CD4-positive, alpha-beta T cell treated with Interleukin-4 for 1 hour (primary cell): ENCODE measurements at places on chromosomes 7 and 10.
A peak's percentile ranks its signal among the peaks of the same experiment; 100 is the strongest.

GRCh38 chr10:117931078-117931477 lies 115.7 kb downstream of the RAB11FIP2 start:
- DNase-seq: no peak

DNA sequence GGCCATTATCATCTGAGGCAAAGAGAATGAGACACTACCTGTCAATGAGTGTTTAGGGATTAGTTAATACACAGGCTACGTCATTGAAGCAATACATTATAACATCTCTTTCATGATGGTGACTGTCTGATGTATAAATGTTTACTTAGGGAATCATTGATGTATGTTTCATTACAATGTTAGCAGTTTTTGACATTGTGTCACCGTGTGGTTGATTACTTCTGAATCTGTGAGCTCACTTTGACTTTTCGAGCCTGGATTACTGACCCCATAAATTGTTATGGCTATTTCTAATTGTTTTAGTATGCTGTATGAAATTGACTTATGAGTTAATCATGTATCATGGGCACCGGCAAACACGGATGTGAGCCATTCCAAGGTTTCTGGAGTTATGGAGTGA lies 494.0 kb downstream of the MAGI2 start:
- no peak for DNase-seq

DNA sequence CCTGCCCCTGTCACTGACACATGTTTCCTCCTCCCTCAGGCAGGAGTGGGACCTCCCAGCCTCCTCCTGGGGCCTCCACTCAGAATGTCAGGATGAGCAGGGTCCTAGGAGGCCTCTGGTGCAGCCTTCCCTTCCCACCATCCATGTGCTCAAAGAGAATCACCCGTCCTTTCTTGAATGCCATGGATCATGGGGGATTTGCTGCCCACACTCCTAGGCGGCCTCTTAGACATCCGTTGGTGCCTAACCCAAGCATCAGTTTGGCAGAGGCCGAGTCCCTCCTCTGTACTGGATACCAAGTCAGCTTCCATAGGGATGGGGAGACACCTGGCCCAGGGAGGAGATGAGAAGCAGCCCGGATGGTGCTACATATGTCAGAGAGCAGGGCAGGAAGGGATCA lies 7.0 kb downstream of the NOS3 start:
- no peak for DNase-seq

- no peak for DNase-seq
These were observed 67.7 kb downstream of the GPAM start for GRCh38 chr10:112115781-112116385.

GRCh38 chr7:26087321-26088091 lies 64.5 kb upstream of the NFE2L3 start:
- DNase-seq: no peak

DNA sequence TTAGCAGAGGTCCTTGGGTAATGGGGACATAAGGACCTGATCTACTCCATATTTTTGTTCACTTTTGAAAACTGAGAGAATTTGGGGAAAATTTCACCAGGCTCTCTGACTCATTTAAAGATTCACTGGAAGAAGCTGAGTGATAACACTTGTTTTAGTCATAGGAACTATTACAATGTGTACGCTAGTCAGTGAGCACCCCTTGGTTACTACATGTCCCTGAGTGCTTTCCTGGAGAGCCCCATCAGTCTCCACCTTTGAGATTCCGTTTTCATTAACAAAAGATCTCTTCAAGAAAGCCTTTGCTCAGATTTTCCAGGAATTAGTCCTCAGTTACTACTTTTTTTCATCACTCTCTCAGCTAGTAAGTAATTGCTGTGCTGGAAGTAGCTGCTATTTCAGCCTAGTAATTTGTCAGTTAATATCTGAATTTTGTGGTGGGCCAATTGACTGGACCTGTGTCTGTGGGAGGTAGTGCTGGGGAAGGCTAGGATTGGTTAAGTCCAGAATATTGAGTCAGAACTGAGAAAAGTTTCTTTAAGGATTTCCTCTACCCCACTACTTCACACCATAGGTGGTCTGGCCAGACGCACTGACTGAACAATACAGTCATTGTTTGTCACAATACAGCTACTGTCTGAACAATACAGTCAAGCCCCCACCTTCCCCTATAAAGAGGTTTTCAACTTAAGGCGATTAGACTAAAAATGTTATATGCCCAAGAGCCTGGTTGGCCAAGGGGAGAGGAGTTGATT lies 235.0 kb downstream of the CCDC7 start:
- no peak for DNase-seq

DNA sequence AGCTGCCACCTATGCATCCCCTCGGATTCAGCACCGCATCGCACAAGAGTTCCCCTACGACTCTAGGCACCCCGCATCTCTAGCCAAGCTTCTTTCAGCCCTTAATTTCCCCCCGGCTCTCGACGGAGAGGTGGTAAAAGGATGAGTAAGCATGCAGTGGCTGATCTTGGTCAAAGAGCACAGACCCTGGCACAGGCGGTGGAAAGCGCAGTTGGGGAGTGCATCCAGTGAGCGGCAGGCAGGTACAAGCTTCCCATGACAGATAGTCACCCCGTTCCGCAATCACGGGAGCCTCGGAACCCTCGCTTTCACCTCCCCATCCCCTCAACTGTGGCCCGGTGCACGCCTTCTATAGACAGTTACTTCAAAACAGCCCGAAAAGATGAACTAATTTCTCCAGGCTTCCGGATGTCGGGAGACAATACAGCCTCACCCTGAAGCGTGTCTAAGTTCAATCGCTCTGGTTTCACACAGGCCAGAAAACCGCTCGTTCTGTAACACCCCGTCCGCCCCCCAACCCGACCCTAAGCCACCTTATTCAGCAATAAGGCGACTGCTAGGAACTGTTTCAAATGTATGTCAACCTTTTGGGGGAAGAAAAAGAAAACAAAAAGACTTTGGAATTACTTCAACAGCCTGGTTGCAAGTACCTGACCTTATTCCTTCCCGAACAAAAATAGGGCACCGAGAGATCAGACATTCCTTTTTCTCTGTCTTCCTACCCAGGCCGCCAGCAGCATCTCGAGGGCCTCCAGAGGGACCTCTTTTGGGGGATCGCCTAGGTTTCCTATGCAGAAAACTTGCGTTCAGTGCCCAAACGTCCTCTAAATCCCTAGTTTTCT lies 1.4 kb downstream of the RHEB start:
- DNase-seq: peak; percentile 39

GRCh38 chr10:86164174-86164774 lies 202.3 kb downstream of the GRID1 start:
- no peak for DNase-seq

DNA sequence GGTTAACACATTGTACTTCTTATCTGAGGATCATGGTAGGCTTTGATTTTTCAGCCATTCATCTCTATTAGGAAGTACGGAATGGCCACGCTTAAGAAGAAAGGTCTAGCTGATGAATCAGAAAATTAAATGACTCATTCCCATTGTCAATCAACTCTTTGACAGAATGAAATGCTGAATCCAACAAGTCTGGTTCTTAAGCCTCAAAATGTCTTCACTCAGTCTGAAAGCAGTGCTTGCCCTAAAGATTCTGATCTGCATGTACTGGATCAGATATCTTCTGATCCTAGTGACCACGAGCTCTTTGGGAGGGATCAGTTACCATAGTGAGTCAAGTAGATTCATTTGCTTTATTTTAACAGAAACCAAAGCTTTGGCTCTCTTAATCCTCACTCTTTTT lies 5.7 kb upstream of the CELF2 start:
- no peak for DNase-seq

GRCh38 chr7:98559958-98560357 lies 57.1 kb upstream of the NPTX2 start:
- DNase-seq: no peak

DNA sequence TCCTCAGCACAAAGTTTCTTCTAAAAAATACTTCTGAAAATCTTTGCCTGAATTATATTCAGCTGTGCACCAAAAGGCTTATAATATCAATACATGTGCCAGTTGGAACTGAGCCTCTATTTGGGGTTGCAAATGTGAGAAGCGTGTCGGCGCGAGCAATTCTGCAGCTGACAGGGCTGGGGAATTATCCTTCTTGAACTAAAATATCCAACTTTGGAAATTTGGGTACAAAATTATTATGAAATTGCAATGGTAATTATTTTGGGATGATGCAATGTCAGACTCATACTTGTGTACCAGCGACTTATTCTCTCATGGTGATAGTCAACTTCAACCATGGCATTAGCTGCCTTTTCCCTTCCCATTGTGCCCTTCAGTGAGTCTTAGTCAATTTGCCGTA lies 507.0 kb upstream of the KLF6 start:
- no peak for DNase-seq

GRCh38 chr10:74995806-74996205 lies 115.7 kb upstream of the SAMD8 start:
- no peak for DNase-seq

DNA sequence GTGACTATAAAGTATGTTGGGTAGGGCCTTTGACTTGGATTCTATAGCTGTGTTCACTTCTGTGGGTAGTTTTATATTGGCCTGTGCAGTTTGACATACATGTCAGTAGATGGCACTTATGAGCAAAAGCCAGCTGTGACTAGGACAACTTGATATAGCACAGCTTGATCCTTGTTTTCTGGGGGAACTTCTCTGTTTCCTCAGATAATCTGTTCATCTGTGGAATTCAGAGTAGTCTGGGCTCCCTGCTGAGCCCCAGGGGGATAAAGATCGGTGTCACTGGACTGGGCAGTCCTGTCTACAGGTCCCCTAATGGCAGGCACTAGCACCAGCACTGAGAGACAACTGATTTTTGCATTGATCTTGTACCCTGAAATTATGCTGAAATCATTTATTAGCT lies 25.4 kb downstream of the CYP2C9 start:
- DNase-seq: no peak

DNA sequence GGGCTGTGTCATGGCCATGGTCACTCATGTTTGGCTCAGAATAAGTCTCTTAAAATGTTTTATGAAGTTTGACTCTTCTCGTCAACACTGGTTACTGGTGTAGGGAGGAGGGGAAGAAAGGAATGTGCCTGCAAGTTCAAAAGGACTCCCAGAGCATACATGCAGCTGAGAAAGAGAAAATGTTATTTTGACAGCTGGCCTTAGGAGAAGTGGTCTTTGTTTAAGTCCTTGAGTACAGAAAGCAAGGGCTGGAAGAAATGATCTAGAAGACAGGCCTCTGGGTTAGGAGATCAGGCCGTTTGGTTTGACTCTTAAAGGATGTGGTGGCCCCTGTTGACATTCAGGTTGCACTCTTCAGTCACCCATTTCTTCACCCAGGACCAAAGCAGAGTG lies 245.5 kb downstream of the REEP3 start:
- no peak for DNase-seq

DNA sequence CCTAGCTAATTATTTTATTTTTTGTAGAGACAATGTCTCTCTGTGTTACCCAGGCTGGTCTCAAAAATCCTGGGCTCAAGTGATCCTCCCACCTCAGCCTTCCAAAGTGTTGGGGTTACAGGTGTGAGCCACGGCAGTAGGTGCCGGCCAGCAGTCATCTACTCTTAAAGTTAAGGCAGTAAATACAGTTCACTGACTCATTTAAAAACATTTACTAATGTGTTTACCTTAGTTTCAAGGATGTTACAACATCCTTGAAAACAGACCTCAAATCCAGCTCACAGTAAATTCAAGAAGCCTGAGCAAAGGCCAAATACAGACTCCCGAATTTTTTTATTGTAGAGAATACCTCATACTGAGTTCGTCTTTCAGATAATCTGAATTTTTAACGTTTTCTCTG lies 29.6 kb upstream of the ABCB4 start:
- DNase-seq: no peak

DNA sequence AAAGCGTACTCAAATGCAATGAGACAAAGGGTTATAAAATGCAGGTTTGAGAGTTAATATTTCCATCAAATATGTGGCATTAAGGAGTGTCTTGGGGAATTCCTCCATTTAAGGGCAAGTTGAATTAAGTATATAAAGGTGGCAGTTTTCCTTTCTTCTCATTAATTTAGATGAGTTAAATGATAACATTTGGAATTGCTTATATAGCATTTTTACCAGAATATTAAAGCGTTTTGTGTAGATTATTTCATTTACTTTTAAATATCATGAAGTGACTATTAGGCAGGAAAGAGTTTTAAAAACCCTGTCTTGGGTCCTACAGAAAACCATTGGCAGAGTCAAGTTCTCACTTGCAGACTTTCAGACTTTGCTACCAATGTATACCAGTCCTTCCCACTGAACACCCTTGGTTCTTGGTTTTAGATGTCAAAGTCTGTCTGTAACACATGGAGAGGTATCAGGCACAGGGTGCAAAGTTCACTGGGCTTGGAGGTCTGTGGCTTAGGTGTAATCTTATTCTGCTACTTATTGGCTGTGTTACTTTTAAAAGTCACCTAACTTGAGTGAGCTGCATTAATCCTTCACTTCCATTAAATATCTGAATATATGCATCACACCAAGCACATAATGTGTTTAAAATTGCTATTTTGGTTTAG lies 51.0 kb downstream of the ASB4 start:
- DNase-seq: no peak

DNA sequence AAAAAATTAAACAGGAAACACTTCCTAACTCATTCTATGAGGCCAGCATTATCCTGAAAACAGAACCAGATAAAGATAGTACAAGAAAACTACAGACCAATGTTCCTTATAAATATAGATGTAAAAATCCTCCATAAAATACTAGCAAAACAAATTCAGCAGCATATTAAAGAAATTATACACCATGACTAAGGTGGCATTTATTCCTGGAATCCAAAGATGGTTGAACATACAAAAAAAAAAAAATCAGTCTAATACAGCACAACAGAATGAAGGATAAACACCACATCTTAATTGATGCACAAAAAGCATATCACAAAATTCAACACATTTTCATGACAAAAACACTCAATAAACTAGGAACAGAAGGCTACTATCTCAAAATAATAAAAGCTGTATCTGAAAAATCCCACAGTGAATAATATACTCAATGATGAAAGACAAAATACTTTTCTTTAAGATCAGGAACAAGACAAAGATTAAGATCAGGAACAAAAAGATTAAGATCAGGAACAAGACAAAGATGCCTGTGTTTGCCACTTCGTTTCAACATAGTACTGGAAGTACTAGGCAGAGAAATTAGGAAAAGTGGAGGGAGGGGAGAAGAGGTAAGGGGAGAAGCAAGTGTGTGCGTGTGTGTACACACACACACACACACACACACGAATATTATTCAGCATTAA lies 95.6 kb downstream of the SNX13 start:
- no peak for DNase-seq

- DNase-seq: no peak
These were observed 75.7 kb downstream of the VWDE start for GRCh38 chr7:12327922-12328321.

GRCh38 chr10:126538439-126539135 lies 131.9 kb downstream of the C10orf90 start:
- DNase-seq: no peak

DNA sequence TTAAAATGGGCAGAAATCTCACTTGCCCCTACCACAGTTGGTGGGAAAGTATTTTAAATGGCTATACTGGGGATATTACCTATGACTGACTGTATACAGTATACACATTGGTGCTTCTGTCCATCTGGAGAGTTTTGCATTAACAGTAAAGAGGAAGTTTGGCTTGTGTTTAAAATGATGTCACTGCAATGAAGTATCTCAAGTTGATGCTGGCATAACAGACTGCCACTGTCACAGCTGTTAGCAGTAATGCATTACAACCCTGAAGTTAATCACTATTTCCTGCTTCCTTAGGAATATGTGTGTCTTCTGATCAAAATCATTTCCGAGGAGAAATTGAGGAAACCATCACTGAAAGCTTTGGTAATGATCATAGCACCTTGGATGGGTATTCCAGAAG lies 1.9 kb downstream of the DKK1 start:
- DNase-seq: no peak

GRCh38 chr7:111883241-111883640 lies 320.9 kb upstream of the IMMP2L start:
- DNase-seq: no peak
